ENCODE measurements at places on chromosomes 5 and 9.

- no peak for DNase-seq
These were observed 169.2 kb downstream of the EDIL3 start for GRCh38 chr5:84215521-84215920.

- no peak for DNase-seq
These were observed 70.4 kb downstream of the OTP start for GRCh38 chr5:77568082-77568481.

DNA sequence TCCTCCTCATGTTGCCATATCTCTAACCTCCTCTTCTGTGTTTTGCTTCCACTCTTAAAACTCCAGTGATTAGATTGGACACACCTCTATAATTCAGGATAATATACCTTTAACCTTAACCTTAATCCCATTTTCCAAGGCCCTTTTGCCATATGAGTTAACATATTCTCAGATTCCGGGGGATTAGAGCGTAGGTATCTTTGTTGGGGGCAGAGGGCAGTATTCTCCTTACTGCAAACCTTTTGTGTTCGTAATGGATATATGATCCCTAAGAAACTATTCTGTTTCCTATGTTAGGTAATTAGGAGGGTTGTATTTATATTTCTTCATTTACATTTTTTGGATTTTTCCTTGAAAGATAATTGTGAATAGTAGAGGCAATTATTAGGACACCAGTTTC lies 99.5 kb downstream of the VPS13A start:
- no peak for DNase-seq

DNA sequence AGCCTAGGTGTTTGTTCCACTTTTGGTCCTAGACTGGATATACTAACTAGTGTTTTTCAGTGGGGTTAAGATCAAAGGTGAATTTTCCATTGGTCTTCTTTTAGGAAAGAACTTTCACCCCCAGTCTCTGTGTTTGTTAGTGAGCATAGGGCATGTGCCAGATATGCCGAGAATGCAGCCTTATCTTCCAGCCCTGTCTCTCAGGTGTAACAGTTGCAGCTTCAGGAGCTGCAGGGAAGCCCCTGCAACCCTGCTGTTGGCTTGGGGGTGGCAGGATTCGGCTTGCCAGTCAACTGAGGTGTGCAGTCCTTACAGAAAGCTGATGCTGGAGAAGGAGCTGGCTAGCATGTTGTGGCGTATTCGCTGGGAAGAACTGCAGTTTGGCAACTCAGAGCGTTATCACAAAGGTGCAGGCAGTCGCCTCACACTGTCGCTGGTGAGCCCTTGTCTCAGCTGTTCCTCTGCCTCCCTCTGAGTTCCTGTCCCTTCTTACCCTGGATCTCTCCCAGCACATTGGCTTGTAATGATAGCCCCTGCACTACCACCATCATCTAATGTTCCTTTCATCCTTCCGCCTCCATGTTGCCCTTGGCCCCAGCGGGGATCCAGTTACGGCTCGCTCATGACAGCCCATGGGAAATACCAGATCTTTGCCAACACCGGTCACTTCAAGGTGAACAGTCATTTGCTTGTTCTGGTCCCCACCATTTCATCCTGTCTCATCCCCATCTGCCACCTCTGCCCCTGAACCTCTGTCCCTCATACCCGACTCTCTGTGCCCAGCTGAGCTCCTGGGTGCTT lies 10.1 kb downstream of the NPR2 start:
- DNase-seq, result no peak

GRCh38 chr5:116299746-116300640 lies 215.2 kb downstream of the COMMD10 start:
- no peak for DNase-seq

DNA sequence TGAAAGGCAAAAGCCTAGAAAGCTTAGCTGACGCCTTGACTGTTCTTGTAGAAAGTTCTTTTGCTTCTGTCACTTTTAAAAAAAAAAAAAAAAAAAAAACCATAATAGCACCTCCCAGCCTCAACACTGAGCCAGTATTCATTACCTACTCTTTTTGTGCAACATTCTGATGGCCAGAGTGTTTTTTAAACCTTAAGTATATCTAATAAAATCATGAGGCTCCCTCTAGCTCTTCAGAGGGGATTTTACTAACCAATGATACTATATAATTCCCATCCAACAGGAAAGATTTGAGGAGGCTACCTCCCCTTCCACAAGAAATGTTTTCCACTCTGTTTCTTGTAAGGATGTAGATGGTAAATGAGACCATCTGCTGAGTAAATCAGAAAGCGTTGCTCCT lies 3.9 kb downstream of the BNC2 start:
- no peak for DNase-seq

DNA sequence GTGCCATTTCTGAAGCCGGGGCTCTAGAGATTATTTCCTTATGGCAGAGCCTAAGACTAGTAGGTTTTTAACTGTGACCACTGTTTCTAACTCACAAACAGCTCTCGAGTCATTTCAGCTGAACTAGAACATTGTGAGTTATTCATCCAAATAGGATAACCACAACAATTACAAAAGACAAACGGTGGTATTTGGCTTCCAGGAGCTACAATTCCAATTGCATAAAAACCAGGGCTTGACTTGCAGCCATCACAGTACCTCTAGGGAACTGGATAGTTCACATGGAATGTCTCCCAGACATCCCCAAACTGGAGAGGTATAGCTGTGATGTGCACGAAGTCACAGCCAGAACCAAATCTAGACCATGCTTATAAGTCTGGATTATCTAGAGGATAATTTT lies 224.8 kb downstream of the FAM114A2 start:
- no peak for DNase-seq

- no peak for DNase-seq
These were observed 49.9 kb downstream of the SIL1 start for GRCh38 chr5:139148306-139148705.

- no peak for DNase-seq
These were observed 133.4 kb downstream of the PHF2 start for GRCh38 chr9:93709600-93710369.

DNA sequence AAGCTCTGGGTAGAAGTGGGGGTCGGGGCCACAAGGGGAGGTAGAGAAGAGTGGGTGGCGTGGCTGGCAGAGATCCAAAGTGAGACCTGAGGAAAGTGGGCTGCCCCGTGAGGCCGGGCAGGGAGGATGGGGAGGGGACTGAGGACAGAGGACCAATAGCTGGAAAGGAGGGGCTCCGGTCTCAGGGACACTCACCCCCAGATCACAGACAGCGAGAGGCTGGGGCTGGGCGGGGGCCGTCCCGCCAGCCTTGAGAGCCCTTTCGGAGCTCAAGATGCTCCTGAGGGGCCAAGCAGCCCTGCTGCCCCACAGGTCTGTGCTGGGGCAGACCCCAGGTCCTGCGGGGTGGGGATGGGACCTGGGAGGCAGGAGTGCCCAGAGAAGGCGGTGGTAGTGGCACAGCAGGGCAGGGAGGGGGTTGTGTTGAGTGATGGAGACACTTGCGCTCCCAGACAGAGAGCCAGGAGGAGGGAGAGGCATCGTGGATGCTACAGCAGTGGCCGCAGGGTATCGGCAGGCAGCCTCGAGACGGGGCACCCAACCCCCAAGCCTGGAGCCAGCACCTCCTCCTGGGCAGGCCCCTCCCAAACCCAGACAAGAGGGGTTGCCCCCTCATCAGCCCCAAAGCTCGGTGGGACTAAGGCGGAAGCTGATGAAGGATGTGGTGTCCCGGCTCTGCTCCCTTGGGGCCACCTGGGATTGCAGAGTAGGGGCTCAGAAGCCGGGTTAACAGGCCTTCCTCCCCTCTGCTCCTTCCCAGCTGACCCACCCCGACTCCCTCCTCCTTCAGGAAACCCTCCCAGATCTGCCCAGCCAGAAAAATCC lies 3.4 kb downstream of the SARDH start:
- no peak for DNase-seq

DNA sequence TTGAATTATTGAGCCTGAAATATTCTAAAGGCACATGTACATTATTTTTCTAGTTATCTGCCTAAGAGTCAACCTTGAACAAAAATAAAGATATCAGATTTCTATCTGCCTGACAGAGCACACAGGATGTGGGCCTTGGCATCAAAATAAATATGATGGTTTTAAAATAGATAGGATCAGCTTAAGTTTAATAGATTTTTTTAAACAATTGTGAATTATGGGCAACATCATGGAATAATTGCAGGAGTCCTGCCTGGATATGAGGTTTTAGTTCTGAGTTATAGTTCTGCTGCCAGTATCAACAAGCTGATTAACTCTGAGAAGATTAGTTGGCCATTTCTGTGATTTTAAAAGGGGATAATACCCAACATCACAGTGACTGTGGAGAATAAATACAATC lies 107.0 kb upstream of the PCA3 start:
- no peak for DNase-seq

- no peak for DNase-seq
These were observed 61.9 kb downstream of the FAM78A start for GRCh38 chr9:131214286-131214856.

DNA sequence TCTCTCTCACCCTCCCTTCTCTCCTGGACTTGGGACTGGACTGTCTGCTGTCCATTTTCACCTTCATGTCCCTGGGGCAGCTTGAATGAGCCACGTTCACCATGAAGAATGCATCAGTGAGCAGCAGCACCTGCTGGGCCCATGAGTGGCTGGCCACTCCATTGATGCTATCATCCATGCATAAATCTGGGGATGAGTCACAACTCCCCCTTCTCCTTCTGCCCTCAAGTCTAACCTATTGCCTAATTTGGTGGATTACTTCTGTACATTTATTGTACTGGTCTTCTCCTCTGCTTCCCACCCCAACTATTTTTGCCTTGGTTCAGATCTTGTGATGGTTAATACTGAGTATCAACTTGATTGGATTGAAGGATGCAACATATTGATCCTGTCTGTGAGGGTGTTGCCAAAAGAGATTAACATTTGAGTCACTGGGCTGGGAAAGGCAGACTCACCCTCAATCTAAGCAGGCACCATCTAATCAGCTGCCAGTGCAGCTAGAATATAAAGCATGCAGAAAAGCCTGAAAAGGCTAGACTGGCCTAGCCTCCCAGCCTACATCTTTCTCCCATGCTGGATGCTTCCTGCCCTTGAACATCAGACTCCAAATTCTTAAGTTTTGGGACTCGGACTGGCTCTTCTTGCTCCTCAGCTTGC lies 46.7 kb downstream of the GDNF start:
- no peak for DNase-seq

DNA sequence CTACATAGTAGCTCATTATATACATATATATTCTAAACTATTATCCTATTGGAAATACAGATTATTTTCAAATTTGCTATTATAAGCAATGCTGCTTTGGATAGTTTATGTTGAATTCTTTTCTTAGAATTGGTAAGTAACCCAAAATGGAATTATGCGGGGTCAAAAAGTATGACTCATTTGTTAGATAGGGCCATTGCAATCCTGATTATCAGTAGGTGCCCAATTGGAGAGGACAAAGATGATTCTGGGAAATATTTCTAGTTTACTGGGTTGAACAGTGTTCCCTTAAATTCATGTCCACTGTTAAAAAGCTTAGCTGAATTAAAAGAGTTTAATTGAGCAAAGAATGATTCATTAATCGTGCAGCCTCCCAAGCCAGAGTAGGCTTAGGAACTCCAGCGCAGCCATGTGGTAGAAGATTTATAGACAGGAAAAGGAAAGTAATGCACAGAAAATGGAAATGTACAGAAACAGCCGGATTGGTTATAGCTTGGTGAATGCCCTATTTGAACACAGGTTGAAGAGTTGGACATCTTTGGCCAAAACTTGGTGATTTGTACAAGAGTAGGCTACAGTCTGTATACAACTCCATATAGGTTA lies 81.8 kb downstream of the GDNF start:
- no peak for DNase-seq
